ENCODE measurements at places on chromosomes 3 and 15.

DNA sequence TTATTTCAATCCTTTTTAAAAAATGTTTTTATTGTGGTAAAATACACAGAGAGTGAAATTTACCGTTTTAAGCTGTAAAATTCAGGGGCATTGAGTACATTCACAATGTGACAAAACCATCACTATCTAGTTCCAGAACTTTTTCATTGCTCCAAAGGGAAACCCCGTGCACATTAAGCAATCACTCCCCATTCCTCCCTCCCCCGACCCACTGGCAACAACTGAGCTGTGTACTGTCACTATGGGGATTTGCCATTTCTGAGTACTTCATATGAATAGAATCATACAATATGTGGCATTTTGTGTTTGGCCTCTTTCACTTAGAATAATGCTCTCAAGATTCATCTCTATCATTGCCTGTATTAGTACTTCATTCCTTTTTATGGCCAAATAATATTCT lies 45.5 kb upstream of the BOC start:
- no peak for DNase-seq

DNA sequence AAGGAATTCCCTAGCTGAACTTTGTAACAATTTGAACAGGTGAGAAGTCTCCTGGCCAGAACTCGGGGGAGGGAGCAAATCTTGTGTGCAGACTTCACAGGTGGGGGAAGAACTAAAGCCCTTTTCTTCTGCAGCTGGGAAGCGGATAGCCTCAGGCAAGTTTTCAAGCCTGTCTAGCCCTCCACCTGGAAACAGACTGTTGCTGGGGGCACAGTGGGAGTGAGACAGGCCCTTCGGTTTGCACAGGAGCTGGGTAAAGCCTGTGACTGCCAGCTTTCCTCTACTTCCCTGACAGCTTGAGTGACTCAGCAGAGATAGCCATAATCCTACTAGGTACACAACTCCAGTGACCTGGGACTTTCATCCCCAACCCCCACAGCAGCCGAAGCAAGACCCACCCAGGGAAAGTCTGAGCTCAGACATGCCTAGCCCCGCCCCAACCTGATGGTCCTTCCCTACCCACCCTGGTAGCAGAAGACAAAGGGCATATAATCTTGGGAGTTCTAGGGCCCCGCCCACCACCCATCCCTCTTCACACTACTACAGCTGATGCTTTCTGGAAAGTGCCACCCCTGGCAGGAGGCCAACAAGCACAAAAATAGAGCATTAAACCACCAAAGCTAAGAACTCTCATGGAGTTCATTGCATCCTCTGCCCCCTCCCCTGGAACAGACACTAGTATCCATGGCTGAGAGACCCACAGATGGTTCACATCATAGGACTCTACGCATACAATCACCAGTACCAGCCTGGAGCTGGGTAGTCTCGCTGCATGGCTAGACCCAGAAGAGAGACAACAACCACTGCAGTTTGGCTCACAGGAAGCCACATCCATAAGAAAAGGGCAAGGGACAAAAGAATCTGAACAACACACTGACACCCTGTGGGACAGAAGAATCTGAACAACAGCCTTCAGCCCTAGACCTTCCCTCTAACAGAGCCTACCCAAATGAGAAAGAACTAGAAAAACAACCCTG lies 479.0 kb downstream of the RAP2B start:
- DNase-seq, result no peak

DNA sequence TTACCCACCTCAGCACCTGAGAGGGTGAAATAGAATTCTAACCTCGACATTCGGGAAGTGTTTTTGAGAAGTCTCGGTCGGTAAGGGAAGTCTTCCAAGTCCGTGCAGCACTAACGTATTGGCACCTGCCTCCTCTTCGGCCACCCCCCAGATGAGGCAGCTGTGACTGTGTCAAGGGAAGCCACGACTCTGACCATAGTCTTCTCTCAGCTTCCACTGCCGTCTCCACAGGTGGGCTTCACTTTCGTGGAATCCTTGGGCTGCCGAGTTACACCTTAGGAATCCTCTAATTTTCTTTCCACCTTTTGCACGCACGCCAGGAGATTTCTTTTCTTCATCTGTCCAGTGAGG lies 775 bp downstream of the CCNDBP1 start:
- DNase-seq, result no peak

DNA sequence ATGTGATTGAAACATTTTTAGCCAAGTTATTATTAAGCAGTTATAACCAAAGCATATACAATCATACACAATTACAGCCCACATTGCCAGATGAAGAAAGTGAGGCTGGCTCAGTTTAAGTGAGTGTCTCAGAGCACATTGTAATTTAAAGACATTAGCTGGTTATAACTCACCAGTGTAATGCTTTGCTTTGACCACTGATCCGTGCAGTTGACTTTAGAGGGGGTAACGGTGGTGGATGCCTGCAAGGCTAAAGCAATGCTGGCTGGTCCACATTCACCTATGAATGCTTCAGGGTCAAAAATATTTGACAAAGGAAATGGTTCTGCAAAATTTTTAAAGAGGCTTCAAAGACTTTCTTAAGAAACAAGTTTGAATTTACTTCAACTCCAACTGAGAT lies 1.2 kb downstream of the C3orf85 start:
- DNase-seq, result no peak

GRCh38 chr3:50246517-50246954 lies 10.5 kb downstream of the GNAI2 start:
- peak; percentile 93 for DNase-seq

GRCh38 chr15:98856532-98856907 lies 151.1 kb downstream of the PGPEP1L start:
- no peak for DNase-seq

GRCh38 chr15:38699633-38700230 lies 135.1 kb upstream of the RASGRP1 start:
- no peak for DNase-seq

- DNase-seq, result no peak
Observed at GRCh38 chr3:87009271-87009670, 18.3 kb upstream of the VGLL3 start.

GRCh38 chr15:25847051-25847450 lies 16.1 kb downstream of the ATP10A start:
- no peak for DNase-seq

DNA sequence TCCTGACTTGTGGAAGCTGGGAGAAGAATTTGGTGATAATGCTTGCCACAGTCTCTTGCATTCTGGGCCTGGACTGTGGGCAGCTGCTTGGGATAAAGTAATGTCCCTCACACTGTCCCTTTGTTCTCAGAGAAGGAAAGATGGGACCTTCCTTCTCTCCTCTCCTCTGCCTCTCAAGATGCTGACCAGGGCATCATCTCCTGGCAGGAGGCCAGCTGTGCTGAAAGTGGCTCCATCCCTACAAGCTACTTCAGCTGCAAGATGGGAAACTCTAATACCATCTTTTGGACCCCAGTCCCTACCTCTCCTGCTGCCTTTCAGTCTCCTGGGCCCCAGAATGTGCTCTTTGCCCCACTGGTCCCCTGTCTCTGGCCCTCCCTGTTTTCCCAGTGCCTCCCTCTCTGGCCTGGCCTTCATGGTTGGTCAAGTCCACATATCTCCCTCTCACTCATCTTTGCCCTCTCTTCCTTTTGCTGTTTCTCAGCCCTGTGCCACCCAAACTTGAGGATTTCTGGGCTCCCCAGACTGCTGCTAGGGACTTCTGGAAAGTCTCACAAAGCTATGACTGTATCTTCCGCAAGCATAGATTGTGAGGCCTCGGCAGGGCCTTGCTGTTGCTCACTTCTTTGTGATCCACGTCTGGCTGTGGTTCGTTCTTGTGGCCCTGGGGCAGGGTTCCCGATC lies 7.1 kb upstream of the SLC6A20 start:
- no peak for DNase-seq

DNA sequence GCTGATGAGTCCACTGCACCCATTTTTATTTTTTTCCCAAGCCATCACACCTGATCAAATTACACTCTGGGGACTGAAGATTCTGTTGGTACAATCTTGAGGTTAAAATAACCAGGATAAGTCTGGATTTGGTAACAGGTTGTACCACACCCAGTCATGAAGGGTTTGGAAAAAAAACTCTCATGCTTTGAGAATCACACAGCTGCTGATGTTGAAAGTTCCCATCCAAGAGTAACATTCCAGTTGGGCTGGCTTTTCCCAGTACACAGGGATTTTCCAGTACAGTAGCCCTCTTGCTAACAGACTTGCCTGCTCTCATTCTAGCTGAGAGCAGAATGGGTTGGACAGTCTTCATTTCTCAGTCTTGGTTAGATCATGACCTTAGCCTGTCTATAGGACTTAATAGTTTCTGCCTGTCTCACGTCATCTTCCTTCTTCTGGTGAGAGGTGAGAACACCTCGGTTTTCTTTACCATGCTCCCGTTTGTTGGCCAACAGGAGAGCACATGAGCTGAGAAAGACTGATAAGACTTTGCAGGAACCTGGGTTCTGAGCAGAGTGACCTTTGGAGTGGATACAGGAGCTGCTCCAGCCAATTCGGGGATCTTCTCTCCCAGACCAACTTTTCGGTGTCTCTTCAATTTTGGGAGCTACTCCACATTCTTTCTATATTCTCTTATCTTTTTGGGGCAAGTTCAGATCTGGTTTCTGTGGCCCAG lies 300.1 kb upstream of the LYSMD4 start:
- no peak for DNase-seq

DNA sequence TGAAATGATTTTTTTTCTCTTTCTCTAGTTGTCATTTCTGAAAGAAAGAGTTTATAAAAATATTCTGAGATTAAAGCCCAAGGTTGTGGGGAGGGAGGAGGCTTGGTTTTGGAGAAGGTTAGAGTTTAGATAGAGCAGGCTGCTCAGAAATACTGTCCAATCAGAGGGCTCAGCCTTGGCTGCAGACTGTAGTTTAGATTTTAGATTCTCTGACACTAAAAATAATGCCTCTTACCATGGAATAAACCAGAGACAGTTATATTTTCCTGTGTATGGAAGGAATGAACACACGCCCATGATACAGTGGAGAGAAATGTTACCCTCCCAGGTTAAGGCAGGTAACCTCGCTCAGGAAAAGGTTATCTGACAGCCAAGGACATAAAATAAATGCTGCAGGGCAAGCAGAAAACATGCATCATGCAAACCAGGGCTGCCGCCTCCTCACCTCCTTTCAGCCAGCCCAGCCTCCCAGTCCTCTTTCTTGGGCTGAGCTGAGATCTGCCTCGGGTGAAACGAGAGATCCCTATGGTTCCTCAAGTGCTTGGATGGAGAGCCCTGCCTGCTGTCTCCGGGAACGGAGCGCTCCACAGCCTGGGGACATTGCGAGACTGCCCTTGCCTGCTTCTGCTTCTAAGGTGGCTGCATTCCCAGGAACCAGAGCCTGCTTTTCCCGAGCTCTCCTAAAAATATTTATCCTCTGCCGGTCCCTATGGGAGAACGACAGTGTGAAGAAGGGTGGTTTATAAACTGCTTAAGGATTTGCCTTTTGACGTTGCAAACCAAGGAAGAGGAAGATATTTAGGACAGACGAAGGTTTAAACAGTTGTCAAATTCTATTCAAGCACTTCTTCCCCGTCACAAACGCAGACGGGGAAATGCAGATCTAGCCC lies 848 bp downstream of the NCEH1 start:
- DNase-seq, result no peak

DNA sequence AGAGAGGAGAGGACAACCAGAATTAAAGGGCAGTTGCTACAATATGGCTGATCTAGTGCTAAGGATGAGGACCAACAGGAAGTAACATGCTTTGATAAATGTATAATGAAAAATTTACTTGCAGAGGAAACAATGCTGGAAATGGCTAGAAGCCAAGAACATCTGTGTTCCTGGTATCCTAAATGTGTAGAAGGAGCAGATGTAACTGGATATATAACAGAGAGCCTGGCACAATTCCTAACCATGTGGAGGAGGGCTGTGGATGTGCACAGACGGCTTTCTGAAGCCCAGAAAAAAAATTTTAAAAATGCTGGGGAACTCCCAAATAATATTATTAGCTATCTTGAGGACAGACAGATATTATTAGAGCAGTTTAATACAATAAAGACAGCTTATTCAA lies 159.4 kb upstream of the GBE1 start:
- DNase-seq, result no peak

DNA sequence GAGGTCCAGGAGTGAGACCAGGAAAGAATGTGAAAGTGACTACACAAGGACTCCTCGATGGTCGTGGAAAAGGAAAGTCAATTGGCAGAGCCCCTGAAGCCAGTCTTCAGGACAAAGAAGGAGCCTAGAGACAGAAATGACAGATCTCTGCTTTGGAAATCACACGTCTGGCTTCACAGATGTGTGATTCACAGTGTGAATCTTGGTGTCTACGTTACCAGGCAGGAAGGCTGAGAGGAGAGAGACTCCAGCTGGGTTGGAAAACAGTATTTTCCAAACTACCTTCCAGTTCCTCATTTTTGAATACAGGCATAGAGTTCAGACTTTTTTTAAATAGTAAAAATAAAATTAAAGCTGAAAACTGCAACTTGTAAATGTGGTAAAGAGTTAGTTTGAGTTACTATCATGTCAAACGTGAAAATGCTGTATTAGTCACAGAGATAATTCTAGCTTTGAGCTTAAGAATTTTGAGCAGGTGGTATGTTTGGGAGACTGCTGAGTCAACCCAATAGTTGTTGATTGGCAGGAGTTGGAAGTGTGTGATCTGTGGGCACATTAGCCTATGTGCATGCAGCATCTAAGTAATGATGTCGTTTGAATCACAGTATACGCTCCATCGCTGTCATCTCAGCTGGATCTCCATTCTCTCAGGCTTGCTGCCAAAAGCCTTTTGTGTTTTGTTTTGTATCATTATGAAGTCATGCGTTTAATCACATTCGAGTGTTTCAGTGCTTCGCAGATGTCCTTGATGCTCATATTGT lies 6.0 kb downstream of the CCR2 start:
- no peak for DNase-seq

DNA sequence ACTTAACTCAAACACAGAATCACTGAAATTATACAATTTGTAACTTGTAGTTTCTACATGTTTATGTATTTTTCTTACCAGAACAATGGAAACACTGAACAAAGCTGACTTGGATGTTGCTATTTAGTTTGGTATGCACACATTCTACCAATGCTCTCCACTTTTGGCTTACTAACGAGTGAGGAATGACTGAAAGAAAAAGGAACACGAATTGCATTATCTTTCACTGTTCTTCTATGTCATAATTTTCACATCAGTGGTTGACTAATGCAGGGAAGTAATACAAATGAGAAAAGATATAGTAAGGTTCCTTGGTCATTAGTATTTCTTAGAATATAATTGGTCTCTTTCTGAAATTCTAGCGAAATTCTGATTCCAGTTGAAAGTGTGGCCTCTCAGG lies 9.8 kb upstream of the CNTN3 start:
- DNase-seq, result no peak

- no peak for DNase-seq
Observed at GRCh38 chr3:62771331-62772072, 103.7 kb downstream of the CADPS start.

DNA sequence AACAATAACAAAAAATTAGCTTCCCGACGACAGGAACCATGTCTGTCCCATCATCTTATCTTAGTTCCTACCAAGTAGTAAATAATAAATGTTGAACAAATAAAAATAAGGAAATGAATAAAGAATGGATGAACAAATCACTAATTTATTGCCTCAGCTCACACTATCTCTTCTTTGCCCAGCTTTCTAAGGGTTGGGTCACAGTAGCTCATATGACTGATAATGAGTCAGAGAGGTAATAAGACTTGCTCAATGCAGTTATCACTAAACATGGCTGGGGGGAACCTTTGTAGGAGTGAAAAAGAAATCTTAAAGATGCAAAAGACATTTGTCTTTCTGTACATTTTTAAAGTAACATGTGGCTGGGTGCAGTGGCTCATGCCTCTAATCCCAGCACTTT lies 182.2 kb downstream of the WDR76 start:
- DNase-seq, result no peak

All from GF-D8 (cell line).